GM20000 (cell line): ENCODE measurements at places on chromosomes 6 and 20.

GRCh38 chr6:19834858-19835257 lies 2.3 kb upstream of the ID4 start:
- DNase-seq: no peak

GRCh38 chr6:40247516-40248115 lies 313.4 kb upstream of the MOCS1 start:
- DNase-seq: no peak

DNA sequence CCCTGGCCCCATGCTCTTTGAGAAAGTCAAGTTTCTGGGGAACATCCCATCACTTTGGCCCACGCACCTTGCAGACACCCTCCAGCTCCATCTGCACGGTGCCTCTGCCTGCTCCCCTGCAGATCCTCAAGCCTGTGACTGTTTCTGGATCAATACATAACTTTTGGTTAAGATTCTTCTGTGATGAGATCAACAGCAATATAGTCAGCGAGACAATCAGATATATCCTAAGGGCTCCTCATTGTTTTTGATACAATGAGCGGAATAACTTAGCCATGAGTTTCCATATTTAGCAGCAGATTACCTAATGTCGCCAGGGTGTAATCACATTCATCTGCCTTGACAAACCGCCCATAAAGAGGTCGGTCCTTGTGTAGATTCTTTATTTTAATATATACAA lies 109.3 kb upstream of the MTHFD1L start:
- no peak for DNase-seq

- DNase-seq: no peak
Measured at GRCh38 chr6:7546896-7547295, 5.4 kb downstream of the DSP start.

DNA sequence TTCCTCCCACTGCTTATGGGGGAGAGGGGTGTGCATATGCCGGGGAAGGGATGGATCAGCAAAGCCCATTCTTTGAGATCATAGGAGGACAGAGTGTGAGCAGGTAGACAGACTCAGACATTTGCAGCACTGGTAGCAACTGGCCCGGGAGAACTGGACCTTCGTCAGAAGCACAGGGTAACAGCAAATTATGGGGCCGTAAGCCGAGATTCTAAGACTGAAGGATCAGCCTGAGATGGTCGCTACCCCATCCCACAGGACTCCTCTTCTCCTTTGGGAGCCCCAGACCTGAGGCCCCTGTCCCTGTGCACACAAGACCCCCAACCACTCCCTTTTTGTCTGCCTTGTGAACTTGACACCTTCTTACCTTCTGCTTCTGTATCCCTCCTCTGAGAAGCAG lies 106.5 kb downstream of the TOX2 start:
- no peak for DNase-seq

- DNase-seq: no peak
Measured at GRCh38 chr6:43378631-43379030, 9.2 kb upstream of the ZNF318 start.

GRCh38 chr6:27693766-27694546 lies 218.2 kb downstream of the OR2B2 start:
- peak; percentile 49 for DNase-seq

DNA sequence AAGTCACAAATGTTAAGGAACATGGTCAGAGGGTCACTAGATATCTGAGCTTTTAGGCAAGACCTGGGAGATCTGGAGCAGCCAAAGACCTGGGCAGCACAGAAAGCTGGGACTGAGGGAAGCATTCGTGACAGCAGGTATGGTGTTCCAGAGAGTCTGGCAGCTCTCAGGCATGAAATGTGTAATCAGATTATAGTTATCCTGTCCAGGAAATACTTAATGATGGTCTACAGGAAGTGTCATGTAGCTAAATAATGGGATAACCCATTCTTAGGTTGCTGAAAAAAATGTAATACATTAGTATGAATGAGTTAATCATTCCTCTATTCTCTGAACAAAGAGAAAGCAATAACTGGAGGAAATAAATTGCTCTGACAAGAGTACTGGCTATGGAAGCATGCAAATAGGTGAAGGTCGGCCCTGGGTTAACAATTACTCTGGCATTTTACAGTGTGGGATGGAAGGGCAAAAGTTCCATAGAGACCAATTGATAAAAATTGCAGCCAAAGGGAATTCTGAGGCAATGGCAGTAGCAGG lies 740.5 kb downstream of the CBLN4 start:
- no peak for DNase-seq

DNA sequence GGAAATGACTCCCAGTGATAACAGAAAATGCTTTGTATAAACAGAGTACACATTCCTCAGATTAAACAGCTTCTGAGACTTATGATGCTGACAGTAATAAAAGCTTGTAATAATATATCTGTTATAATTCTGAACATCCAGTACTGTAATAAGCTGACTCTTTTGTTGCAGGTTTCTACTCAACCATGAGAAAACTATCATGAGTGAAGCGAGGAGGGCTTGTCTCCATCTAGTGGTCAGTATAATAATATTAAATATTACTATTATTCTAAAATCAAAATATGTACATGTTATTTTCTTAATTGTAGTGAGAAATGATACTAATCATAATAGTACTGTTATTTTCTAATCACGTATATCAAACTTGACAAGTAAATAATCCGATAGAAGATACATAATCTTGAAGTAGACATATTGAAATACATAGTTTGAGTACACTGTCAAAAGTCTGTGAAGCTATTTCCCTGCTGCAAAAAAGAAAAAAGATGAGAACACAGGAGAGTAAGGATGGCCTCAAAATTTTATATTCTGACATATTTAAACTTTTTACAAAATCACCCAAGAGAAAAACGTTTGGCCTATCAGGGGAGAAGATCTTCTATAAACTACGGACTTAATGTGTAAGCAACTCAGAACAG lies 183.1 kb downstream of the MOXD1 start:
- peak; percentile 4 for DNase-seq

- DNase-seq: peak; percentile 59
Measured at GRCh38 chr20:63025534-63026331, 19.0 kb upstream of the BHLHE23 start.

DNA sequence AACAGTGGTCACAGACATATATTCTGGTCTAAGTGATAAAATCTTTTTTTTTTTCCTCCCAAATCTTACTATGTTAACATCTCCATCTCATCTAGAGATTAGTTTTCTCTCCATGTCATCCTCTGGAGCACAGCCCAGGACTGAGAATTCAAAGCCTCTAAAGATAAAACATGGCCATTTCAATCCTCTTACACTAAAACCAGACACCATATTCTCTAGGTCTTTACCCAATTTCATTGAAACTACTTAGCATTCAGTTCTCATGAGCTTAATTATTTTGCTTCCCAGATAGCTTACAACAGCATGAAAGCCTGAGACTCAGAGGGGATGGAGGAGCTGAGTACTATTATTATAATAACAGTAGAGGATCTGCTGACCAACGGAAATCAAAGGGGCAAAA lies 92.7 kb downstream of the FARS2 start:
- DNase-seq: no peak

GRCh38 chr20:60570481-60571277 lies 612.5 kb downstream of the CDH26 start:
- DNase-seq: no peak
